DMS79 (cell line): ENCODE measurements at places on chromosomes 3 and 15.

DNA sequence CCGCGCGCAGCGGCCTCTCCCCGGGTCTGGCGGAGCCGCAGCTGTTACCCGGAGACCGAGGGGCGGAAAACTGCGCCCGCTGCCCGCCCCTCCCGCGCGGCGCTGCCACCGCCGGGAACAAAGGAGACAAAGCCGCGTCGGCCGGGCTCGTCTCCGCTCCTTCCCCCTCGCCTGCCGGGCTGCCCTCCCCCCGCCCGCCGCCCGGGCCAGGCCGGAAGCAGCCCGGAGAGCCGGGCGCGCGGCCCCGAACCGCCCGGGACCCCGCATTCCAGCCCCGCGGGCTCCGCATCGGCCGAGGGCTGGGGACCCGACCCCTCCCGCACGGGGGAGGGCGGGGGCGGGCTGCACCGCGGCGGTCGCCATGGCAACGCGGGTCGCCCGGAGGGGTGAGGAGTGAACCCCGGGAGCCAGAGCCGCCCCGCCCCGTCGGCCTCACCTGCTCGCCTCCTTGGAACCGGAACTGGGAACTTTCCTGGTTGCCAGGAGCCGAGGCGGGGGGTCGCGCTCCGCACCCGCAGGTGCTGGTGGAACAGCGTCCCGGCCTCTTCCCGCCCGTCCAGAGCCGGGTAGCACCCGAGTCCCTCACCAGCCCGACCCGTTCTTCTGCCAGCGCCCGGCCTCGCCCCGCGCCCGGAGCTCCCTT, 448 bp downstream of the PLXNB1 start:
- DNase-seq, result peak; percentile 37

GRCh38 chr15:96882121-96882772, 551.7 kb downstream of the NR2F2 start:
- no peak for DNase-seq

GRCh38 chr15:74032606-74033561, 38.4 kb downstream of the PML start:
- DNase-seq, result no peak

GRCh38 chr3:17231537-17232261, 346.9 kb downstream of the PLCL2 start:
- DNase-seq, result no peak
